ENCODE measurements at places on chromosomes 2 and 18.

- DNase-seq = no peak
Observed at GRCh38 chr2:32061973-32062861, 1.1 kb upstream of the SPAST start.

DNA sequence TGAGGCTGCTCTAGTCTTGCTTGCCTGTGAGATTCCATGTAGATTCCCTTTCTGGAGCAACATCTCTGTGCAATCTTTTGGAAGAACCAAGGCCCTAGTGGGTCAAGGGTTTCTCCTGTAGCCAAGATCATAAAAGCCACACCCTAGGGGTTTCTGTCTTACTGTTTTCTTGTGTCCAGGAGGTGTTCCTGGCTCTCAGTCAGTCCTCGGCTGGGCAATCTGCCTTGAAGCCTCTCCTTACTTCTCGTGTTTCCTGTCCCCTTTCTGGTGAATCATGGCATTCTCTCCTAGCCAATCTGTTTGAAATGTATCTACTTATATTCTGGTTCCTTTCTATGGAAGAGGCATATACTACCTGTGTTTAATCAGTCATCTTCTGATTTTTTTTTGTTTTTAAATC lies 484.8 kb upstream of the UBE2E3 start:
- DNase-seq = no peak

DNA sequence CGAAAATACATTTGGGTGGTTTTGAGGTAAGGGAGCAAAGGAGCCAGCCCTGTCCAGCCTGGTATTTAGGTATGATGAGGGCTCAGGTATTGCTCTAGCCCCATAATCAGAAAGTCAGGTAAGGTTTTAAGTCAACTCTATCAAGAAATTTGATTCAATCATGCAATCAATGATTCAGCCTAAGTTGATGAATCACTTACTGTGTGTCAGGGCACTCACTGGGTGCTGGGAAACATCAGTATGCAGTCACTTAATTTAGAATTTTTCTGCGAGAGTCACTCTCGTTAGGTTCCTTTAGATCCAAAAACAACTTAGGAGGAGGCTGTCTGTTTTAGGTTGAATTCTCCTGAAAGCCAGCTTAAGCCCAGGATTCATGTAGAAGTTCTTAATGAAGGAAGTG lies 17.7 kb upstream of the SERPINB2 start:
- no peak for DNase-seq

- DNase-seq = no peak
Observed at GRCh38 chr2:189050165-189050712, 76.1 kb downstream of the COL3A1 start.

DNA sequence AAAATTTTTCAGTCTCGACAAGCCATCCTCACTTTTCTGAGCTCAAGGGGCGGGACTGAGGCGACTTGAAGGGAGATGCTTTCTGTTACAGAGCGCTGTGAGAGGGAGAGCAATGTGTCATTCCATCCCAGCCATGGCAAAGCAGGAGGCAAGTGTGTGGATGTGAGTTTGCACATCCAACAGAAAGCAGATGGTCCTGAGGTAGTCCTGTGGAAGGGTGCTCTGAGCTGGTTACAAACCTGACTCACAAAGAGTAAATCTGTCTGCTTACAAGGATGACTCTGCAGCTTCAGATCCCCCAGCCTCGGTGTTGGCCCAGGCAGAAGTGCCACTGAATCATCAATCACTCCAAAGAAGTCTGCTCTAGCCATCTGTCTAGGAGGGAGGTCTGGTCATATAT lies 482.0 kb upstream of the DCC start:
- no peak for DNase-seq

- DNase-seq = no peak
Observed at GRCh38 chr2:174518395-174518794, 31.6 kb upstream of the GPR155 start.

- DNase-seq = no peak
Observed at GRCh38 chr2:188811522-188811921, 162.7 kb upstream of the COL3A1 start.

GRCh38 chr2:144475569-144476275 lies 44.2 kb downstream of the ZEB2 start:
- DNase-seq = no peak

GRCh38 chr2:181471226-181471625 lies 14.0 kb downstream of the ITGA4 start:
- no peak for DNase-seq

- no peak for DNase-seq
Observed at GRCh38 chr18:31209041-31209440, 46.4 kb upstream of the DSC1 start.
